HT-29 (cell line): ENCODE measurements at places on chromosomes 12 and 14. TPM values are rescaled to one million over a fixed set of nuclear protein-coding genes. Genes with fewer than 3 reads are reported as not detected.
A peak's percentile ranks its signal among the peaks of the same experiment; 100 is the strongest.

DNA sequence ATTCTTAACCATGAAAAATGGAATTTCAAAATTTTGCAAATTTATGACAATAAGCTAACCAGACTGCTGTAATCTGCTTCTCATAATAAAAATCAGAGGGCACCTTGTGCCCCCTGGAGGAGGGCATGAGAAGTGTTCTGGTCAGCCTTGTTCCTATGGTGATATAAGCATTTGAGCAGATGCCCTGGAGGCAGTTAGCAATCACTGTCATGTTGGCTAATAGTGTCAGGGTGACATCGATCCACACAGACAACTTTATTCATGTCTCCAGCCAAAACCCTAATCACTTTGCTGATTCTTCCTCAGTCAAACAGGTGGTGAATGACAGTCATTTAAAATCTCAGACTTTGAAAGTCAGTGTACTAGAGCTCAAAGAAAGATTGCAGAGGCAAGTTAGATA lies 943.0 kb downstream of the GALC start:
- peak; percentile 39 for DNase-seq

- DNase-seq: no peak
These were observed 21.4 kb upstream of the MLXIP start for GRCh38 chr12:122057007-122057735.

DNA sequence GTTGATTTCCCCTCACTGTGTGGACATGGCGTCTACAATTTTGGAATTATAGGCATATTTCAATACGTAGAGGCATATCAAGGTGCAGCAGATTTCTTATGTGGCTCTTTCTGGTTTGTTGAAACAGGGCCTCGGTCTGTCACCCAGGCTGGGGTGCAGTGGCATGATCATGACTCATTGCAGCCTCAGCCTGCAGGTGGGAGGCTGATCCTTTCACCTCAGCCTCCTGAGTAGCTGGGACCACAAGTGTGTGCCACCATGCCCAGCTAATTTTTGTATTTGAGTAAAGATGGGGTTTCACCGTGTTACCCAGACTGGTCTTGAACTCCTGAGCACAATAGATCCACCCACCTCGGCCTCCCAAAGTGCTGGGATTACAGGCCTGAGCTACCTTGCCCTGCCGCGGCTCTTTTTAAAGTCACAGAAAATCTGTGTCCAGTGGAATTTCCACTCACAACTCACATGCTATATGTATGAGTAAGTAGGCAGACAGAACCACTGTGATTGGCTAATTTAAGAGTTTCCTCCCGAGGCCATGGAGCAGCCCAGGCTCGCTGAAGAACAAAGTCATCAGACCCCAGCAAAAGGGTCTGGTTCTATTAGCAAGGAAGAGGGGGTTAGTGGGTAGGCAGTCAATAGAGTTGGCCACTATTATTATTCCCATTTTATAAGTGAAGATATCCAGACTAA lies 9.1 kb downstream of the GNG2 start:
- no peak for DNase-seq

Gene MTRFR
- total RNA-seq: 11.8 and 15.6 TPM in 2 replicates

GRCh38 chr14:60102389-60102788 lies 10.7 kb downstream of the PCNX4 start:
- DNase-seq: no peak

Gene ATG2B
- total RNA-seq: 5.8 and 6.1 TPM in 2 replicates

DNA sequence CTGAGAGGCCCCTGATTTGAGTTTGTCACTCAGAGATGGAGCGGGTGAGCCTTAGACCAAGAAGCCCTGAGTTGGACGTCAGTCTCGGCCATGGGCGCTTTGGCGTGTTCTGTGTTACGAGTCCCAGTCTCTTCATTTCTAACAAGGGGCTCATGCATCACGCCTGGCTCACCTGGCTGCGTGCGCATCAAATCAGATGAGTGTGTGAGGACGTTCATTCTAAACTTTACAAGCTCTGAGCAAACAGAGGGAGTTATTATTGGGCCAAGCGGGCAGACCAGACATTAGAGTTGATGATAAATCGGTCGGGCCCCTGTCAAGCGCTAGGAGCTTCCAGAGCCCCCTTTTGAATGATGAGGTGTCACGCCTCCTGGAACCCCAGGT lies 117.2 kb downstream of the CALM1 start:
- peak; percentile 89 for DNase-seq

Gene CMKLR1
- not detected in 2 replicates for total RNA-seq
